ENCODE measurements at places on chromosomes 6 and 20. TPM values are rescaled to one million over a fixed set of nuclear protein-coding genes. Genes with fewer than 3 reads are reported as not detected.
A peak's percentile ranks its signal among the peaks of the same experiment; 100 is the strongest.

DNA sequence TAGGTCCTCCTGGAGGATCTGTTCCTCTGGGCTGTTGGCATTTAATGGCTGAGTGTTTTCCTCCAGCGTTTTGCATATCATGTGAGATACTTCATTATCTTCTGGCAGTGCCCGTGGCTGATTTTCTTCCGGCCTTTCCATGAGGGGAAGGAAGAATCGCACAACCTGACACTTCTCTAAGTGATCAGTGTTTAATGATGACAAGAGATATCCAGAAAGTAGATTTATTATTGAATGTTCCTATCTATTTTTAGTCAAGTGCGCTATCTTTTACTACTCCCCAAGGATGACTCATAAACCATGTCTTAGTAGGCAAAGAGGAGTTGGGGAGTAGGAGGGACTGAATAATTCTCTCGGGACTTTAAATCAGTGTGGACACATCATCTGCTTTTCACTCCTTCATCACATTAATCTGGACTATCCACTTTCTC lies 149.7 kb downstream of the PLCB4 start:
- no peak for DNase-seq

DNA sequence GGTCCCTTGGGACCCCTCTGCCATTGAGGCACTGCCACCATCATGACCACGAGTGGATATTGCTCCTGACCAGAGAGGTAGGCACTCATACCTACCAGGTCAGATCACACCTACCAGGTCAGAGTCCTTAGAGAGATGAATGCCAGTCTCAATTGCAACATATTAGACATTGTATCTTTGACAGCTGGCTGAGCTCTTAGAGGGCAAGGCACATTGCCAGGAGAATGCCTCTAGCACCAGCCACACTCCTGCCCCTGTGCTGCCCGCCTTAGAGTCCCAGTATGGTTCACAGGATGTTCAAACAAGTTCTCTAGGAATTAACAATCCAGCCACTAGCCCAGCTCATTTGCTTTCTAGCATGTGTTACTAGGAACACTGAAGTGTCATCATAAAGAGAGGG lies 65.9 kb downstream of the TMEM244 start:
- no peak for DNase-seq

GRCh38 chr6:75268988-75269354 lies 15.6 kb downstream of the TMEM30A start:
- DNase-seq, result no peak

- DNase-seq, result peak; percentile 97
Measured at GRCh38 chr6:25992413-25993340, 30.1 kb downstream of the TRIM38 start.

DNA sequence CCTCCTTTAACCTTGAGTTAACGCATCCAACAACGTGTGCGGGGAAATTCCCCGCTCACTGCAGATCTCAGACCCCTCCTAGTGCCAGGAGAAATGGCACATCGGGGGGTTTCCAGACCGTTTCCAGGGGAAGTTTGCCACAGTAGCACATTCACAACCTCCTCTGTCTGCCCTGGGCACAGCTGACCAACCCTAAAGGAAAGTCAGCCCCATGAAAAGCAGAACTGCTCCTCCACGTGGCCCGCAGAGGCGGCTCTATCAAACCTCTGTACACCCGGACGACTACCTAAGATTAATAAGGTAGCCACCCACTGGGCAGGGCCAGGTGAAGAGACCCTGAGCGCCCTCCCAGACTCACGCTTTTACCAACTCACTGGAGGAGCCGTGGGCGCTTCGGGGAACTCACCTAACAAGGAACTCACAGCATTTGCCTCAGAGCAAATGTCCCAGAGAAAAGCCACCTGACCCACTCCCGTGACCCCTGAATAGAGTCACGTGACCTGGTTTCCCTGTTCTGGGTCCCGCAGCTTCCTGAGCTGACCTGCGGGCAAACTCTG lies 93.1 kb downstream of the PRND start:
- DNase-seq, result peak; percentile 96

GRCh38 chr6:3356056-3356823 lies 97.5 kb downstream of the PSMG4 start:
- peak; percentile 94 for DNase-seq

- no peak for DNase-seq
Measured at GRCh38 chr6:39082310-39082709, 32.7 kb downstream of the SAYSD1 start.

DNA sequence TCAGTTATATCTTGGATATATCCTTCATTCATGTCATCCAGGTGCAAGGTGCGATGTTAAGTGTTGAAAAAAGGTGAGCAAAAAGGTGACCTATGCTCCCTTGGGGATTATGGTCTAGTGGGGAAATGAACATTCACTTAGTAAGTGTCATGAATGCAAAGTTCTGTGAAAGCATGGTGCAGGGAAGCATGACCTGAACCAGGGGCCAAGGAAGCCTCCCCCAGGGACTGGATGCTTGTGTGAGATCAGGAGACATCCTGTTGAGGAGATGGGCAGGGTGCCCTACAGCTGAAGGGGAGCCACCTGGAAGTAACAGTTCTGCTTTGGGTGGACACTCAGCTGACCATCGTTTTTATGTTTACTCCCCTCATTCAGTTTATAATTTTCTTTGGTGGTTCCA lies 179.5 kb downstream of the SYNDIG1 start:
- DNase-seq, result no peak

DNA sequence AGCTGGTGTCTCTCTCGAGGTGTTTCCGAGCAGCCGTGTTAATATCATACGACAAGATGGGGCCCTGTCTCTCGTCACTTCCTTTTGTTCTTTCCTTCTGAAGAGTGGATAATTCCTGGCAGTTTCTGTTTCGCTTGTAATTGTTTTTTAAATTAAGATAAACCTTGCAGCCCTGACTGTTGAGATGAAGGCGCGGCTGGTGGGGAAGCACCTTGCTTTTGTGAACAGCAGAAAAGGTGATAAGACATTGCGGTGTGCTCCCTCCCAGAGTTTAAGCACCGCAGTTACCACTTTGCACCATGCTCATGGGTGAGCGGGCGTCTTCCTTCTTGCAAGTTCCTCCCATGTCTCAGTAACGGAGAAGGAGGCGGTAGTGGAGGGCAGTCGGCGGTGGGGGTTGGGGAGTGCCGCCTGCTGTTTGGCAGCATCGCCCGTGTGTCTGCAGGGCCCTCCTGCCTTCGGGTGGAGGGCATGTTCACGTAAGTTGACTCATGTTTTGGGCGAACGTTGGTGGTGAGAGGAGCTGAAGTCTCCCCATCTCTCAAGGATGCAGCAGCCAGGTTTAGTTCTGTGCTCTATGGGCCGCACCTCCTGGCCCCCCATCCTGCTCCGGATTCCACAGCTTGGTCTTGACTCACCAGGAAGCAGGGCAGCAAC lies 345.9 kb downstream of the TAF4 start:
- DNase-seq, result peak; percentile 31

- no peak for DNase-seq
Measured at GRCh38 chr6:9711365-9711764, 703.5 kb downstream of the TFAP2A start.

ZSCAN9 gene
- total RNA-seq, result 12.7 TPM

BTN1A1 gene
- total RNA-seq, result not detected

PRL gene
- under 0.01 TPM for total RNA-seq

FOXS1 gene
- total RNA-seq, result not detected

HLA-DRB5 gene
- 6.5 TPM for total RNA-seq

TRIM15 gene
- total RNA-seq, result not detected
